ENCODE measurements at places on chromosomes 3 and 15.

DNA sequence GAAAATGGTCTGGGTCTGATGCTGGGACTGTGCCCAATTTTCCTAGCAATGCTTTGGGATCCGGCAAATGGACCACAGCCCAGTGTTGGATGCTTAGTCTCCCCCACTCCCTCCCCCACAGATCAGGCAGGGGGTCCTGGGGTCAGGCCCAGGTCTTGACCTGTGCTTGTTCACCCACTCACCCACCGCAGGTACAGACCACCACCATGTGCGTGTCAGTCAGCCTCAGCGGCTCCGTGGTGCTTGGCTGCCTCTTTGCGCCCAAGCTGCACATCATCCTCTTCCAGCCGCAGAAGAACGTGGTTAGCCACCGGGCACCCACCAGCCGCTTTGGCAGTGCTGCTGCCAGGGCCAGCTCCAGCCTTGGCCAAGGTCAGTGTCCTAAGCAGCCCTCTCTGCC is 10.6 kb downstream of the GRM2 start:
- DNase-seq = no peak

DNA sequence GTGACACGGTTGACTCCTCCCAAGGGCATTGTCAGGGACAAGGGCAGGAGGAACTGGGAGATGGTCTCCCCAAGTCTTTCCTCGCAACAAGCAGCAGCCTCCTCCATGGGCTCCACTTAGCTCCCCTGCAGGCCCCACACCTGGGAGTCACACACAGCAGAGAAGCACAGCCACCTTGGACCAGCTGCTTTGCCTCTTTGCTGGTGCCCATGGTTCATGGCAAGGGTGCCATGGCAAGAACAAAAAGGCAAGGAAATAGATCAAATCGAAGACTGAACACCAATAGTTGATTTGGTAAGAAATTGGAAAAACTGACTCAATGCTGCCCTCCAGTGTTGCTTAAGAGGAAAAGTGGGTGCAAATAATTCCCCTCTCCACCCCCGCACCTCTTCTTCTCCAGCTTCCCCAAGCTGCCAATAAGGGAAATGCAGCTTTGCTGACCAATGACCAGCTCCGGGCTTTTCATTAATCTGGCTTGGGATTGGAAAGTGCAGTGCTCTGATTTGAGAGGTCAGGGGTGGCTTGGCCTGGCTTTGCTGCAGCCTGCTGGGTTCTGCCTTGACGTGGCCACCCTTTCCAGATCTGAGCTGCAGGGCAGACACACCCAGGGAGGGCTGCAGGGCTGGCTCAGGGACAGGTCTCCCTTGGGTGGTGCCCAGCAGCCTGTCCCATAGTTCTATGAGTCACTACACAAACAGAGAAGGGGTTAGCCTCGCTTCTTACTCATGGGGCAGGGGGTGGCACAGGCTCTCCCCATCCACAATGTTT is 162.0 kb downstream of the KLF13 start:
- no peak for DNase-seq

DNA sequence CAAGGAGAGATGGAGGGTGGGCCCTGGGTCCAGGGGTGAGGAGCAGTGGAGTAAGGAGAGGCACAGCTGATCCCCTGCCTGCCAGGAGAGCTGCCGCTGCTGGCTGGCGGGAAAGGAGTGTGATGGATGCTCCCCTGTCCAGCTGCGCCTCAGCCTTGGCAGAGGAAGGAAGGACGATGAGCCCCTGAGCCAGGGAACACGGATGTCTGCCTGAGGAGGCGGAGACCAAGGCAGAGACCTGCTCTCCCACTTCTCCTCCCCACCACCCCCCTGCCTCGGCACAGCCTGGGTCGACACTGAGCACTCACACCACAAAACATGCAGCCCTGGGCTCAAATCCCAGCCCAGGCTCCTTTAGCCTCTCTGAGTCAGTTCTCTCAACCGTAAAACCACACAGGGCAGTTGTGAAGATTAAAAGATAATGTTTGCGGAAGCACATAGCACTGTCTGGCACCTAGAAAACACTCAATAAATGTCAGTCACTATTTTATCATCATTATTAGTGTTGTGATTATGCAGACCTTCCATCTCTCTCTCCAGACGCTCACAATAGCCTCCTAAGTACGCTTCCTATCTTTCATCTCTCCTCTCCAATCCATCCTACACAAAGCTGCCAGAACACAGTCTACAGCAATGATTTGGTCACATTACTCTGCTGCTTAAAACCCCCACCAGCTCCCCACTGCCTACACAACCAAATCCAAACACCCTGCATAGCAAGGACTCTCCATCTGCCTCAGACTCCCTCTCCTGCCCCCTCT is 52.2 kb downstream of the SEMA5B start:
- DNase-seq = no peak

GRCh38 chr3:196974661-196975060 is 6.0 kb upstream of the PIGZ start:
- DNase-seq = no peak

GRCh38 chr3:128499724-128500275 is 6.8 kb upstream of the GATA2 start:
- DNase-seq = no peak

- no peak for DNase-seq
These were observed 318.9 kb upstream of the IL12A start for GRCh38 chr3:159669766-159670165.

DNA sequence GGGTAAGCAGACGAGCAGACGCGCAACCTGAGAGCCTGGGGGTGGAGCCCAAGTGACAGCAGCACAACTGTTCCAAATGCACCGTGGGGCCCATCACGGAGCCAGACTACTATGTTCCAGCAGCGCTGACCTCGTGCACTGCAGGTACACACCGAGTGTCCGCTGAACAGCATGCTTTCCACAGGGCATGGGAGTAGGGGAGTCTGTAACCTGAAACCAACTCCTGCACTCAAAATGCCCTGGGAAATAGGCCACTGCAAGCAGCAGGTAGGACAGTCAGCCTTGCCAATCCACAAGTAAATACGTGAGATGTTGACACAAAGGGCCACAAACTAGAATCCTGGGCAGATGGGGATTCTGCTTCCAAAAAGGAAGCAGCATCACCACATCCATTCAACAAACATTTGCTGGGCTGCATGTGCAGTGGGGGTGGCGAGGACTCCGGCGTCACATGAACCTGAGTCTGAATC is 73.9 kb downstream of the TBC1D2B start:
- DNase-seq = no peak

- DNase-seq = no peak
These were observed 49.7 kb upstream of the LIMD1 start for GRCh38 chr3:45544717-45545296.

- DNase-seq = no peak
These were observed 89.0 kb downstream of the IQSEC1 start for GRCh38 chr3:12984023-12984823.

GRCh38 chr15:45993072-45993471 is 358.2 kb downstream of the SQOR start:
- no peak for DNase-seq

DNA sequence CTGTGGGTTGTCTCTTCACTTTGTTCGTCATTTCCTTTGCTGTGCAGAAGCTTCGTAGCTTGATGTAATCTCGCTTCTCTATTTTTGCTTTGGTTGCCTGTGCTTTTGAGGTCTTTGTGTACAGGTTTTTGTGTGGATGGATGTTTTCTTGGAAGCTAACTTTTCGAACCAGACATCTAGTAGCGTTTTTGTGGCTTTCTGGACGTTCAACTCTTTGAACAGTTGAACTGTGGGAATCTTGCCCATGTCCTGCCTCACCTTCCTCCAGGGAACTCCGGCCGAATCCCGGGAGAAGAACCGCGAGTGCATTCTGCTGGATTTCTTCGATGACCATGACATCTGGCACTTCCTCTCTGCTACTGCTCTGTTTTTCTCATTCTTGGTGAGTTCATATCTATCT is 70.6 kb downstream of the USF3 start:
- no peak for DNase-seq

DNA sequence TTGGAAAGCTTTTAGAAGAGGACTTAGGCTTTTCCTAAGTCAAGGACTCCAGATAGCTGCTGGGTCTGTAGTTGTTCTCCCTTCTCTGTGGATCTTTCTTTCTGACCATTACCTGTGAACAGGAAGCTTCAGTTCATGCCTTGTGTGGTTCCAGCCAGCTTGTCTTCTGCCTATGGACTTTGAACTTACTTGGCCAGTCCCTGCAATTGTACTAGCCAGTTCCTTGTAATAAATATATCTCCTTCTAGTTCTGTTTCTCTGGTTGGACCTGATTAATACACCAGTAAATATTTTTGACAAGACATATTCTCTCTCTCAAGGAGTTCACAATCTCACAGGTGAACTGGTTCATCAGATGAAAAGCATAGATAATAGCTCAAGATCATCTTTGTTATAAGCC is 341.3 kb upstream of the DPPA4 start:
- no peak for DNase-seq
